ENCODE measurements at places on chromosomes 5 and 9. TPM values are rescaled to one million over a fixed set of nuclear protein-coding genes. Genes with fewer than 3 reads are reported as not detected.

ZNF608 gene
- 22.0 TPM for total RNA-seq

IRX1 gene
- total RNA-seq: not detected

SAXO1 gene
- not detected for total RNA-seq

IFNK gene
- not detected for total RNA-seq

PCDHA1 gene
- not detected for total RNA-seq

KIAA0825 gene
- 1.4 TPM for total RNA-seq

PCDHB16 gene
- total RNA-seq: not detected

SV2C gene
- not detected for total RNA-seq

CCL27 gene
- total RNA-seq: not detected

PCDHGA6 gene
- total RNA-seq: 1.8 TPM

TAF11L5 gene
- total RNA-seq: not detected

HRCT1 gene
- total RNA-seq: not detected

FCN2 gene
- not detected for total RNA-seq

SLC6A3 gene
- total RNA-seq: 1.4 TPM

SPDL1 gene
- 13.3 TPM for total RNA-seq

PCDHB4 gene
- total RNA-seq: not detected

ELOVL7 gene
- 0.32 TPM for total RNA-seq

FOXI1 gene
- total RNA-seq: not detected

CCDC183 gene
- total RNA-seq: not detected

B4GALT1 gene
- total RNA-seq: 118 TPM

SARDH gene
- not detected for total RNA-seq

PDE8B gene
- not detected for total RNA-seq

SHC3 gene
- not detected for total RNA-seq

GNA14 gene
- total RNA-seq: not detected

LECT2 gene
- total RNA-seq: not detected

SPATA31A7 gene
- not detected for total RNA-seq

CCIN gene
- not detected for total RNA-seq

ADAMTS16 gene
- not detected for total RNA-seq

ZNF454 gene
- total RNA-seq: not detected

IFNA13 gene
- total RNA-seq: not detected

PCDH1 gene
- not detected for total RNA-seq

GKAP1 gene
- 4.3 TPM for total RNA-seq

CDKN2B-AS1 gene
- total RNA-seq: 1.4 TPM

ANKRD55 gene
- total RNA-seq: not detected

MCC gene
- 0.22 TPM for total RNA-seq

ANKRD34B gene
- not detected for total RNA-seq

PDE6A gene
- total RNA-seq: not detected

GPR21 gene
- total RNA-seq: 1.6 TPM

EIF4E1B gene
- total RNA-seq: not detected

C9orf50 gene
- not detected for total RNA-seq

ELAVL2 gene
- not detected for total RNA-seq

MSANTD3 gene
- 13.2 TPM for total RNA-seq

FCN1 gene
- 0.83 TPM for total RNA-seq

CDX1 gene
- total RNA-seq: not detected

PSMD5 gene
- total RNA-seq: 38.9 TPM
